Activated T-helper 2 cell treated with anti-CD3 and anti-CD28 coated beads, Interferon-gamma antibody, Interleukin-2, Interleukin-4, amounts not matched to agents 10 μg/mL and 5 μg/mL and 100 μg/mL, durations not matched to agents 14 hours and 24 hours and 36 hours (primary cell): ENCODE measurements at places on chromosomes 1 and 21. TPM values are rescaled to one million over a fixed set of nuclear protein-coding genes. Genes with fewer than 3 reads are reported as not detected.

GRCh38 chr1:26739329-26739914 lies 43.6 kb downstream of the ARID1A start:
- DNase-seq, result no peak

HAO2 gene
- total RNA-seq, result not detected in 2 replicates

LIPI gene
- not detected in 2 replicates for total RNA-seq

DNA sequence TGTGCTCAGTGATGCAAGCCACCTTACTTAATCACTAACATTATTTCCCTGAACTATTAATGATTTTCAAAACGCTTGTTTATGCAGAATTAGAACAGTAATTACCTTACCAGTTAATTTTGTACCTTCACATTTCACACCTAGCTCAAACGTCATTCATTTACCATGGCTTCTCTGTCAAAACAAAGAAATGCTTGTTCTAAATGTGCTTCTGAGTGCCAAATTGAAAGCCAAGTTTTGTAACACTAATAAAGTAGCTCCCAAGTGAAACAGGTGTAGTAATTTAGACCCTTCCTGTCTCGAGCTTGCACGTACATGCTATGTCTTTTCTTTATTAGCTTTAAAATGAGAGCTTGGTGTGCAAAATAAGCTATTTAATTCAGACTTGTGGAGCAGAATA lies 533.7 kb upstream of the PKN2 start:
- no peak for DNase-seq

- DNase-seq, result no peak
Observed at GRCh38 chr1:66282891-66283621, 250.9 kb upstream of the SGIP1 start.

SERBP1 gene
- 484 and 491 TPM in 2 replicates for total RNA-seq

TBX15 gene
- total RNA-seq, result not detected in 2 replicates

DCST1 gene
- 0.11 TPM in 1 of 2 replicates, not detected in the other for total RNA-seq

DNA sequence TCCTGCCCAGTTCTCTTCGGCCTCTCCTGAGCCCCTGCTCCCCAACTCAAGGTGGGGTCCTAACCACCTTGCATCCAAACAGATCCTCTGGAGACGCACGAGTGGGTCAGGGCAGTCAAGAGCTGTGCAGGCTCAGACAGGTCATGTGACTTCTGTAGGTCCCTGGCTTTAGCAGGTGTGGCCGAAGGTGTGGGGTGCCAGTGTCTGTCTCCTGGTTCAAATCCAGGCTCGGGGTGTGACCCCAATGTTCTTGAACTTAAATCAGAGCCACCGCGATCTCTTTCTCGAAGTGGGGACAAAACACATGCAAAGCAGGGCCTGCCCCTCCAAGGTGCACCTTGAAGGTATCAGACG lies 27.4 kb upstream of the ECE1 start:
- no peak for DNase-seq

GRCh38 chr21:43624339-43624738 lies 34.9 kb downstream of the HSF2BP start:
- DNase-seq, result no peak

OR6N1 gene
- total RNA-seq, result not detected in 2 replicates

- no peak for DNase-seq
Observed at GRCh38 chr1:90319918-90320317, 325.0 kb downstream of the ZNF326 start.

C1orf226 gene
- total RNA-seq, result 0.05 and 0.07 TPM in 2 replicates

HES3 gene
- not detected in 2 replicates for total RNA-seq

GRCh38 chr1:109502364-109502851 lies 7.1 kb downstream of the AMIGO1 start:
- peak; percentile 40 for DNase-seq

ADAMTS4 gene
- 0.05 and 0.09 TPM in 2 replicates for total RNA-seq

CEP350 gene
- total RNA-seq, result 41.2 and 43.7 TPM in 2 replicates

- no peak for DNase-seq
Observed at GRCh38 chr1:223654083-223654482, 11.4 kb downstream of the CAPN8 start.

- no peak for DNase-seq
Observed at GRCh38 chr1:241611736-241612135, 28.4 kb downstream of the CHML start.

DNA sequence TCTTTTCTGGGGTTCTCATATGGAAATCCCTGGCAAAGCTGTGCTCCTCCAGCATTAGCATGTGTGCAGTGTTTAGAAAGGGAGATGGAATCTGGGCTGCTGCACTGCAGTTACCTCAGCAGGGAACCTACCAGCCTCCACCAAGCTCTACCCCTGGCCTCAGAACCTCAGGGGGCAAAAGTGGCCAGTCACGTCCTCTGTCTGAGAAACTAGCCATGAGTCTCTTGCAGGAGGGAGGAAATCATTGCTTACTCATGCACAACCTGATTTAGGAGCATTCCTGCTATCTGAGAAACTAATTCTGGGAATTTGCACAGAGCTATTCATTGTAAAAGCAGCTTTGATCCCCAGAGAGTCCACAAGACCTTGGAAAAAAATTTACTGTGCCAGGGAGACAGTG lies 80.6 kb upstream of the IPO9 start:
- DNase-seq, result no peak

LGR6 gene
- total RNA-seq, result not detected in 2 replicates

DNA sequence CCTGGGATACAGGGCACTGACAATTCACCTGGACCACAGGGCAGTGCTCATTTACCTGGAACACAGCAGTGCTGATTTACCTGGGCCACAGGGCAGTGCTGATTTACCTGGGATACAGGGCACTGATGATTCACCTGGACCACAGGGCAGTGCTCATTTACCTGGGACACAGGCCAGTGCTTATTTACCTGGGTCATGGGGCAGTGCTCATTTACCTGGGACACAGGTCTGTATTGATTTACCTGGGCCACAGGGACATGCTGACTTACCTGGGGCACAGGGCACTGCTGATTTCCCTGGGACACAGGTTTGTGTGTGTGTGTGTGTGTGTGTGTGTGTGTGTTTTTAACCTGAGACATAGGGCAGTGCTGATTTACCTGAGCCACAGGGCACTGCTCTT lies 261.7 kb downstream of the MATN1 start:
- DNase-seq, result no peak

- no peak for DNase-seq
Observed at GRCh38 chr1:44010935-44011471, 19.6 kb downstream of the CCDC24 start.
